Liver (tissue), 10 donors: ENCODE measurements at places on chromosomes 6 and 20. TPM values are rescaled to one million over a fixed set of nuclear protein-coding genes. Genes with fewer than 3 reads are reported as not detected.

GRCh38 chr6:28974505-28974904, 30.6 kb downstream of the ZNF311 start:
- no peaks in the 10 kb centered on the region for H3K36me3 ChIP-seq
- H3K27me3 ChIP-seq, result no peaks in the 10 kb centered on the region
- no peak for DNase-seq
- no peaks in the 10 kb centered on the region for H3K4me1 ChIP-seq

- H3K4me1 ChIP-seq, result no peaks in the 10 kb centered on the region
- no peaks in the 10 kb centered on the region for H3K27me3 ChIP-seq
- no peak for DNase-seq
- no peaks in the 10 kb centered on the region for H3K36me3 ChIP-seq
- H3K27ac ChIP-seq, result no peak overlapping the region
Observed at GRCh38 chr6:117072134-117072533, 193.2 kb upstream of the VGLL2 start.

DNA sequence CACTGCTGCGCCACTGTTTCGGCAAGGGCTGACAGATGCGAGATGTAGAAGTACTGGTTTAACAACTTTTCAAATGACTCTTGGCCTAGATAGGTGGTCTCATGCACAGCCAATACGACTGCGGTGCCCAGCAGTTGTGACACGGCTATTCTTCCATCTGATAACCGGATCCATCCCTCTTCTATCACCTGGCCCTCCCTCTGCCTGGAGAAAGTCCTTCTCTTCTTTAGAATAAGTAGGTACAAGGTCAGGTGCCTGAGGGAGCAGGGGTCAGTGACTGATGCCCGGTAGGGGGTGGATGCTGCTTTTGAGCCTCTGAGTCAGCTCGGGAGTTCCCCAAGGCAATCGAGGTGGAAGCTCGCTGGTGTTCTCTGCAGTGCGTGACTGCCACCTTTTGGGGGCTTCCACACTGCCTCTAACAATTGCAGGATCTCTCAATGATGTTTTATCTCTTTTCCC, 166.8 kb upstream of the GRIK2 start:
- H3K36me3 ChIP-seq, result no peaks in the 10 kb centered on the region
- H3K27me3 ChIP-seq, result no peaks in the 10 kb centered on the region
- DNase-seq, result no peak
- H3K4me3 ChIP-seq, result no peak overlapping the region

DNA sequence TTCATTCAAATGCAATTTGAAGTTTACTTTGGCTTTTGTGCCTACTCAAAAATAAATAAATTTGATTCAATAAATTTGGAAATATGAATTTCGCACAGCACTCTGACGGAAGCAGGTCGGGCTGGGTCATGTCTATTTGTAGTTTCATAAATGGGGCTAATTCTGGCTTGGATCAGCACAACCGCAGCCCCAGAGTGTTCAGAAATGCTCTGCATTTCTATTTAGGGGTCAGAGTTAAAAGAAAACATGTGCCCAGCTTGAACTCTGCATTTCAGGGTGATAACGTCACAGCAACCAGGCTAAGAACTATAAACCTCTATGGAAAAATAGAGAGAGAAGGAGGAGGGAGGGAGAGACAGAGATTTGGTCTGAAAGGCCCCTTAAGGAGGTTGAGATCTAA, 480.9 kb upstream of the NOX3 start:
- H3K36me3 ChIP-seq, result no peaks in the 10 kb centered on the region
- no peaks in the 10 kb centered on the region for H3K27me3 ChIP-seq
- H3K27ac ChIP-seq, result no peak overlapping the region
- no peaks in the 10 kb centered on the region for H3K4me1 ChIP-seq
- no peak for DNase-seq
- no peak overlapping the region for H3K4me3 ChIP-seq

Gene RAD21L1
- total RNA-seq, result not detected

GRCh38 chr6:163573503-163574179, 159.1 kb downstream of the QKI start:
- H3K27me3 ChIP-seq, result no peaks in the 10 kb centered on the region
- H3K36me3 ChIP-seq, result no peaks in the 10 kb centered on the region
- H3K4me1 ChIP-seq, result peaks cover 4% of the 10 kb centered on the region
- H3K4me3 ChIP-seq, result no peak overlapping the region
- H3K27ac ChIP-seq, result no peak overlapping the region

DNA sequence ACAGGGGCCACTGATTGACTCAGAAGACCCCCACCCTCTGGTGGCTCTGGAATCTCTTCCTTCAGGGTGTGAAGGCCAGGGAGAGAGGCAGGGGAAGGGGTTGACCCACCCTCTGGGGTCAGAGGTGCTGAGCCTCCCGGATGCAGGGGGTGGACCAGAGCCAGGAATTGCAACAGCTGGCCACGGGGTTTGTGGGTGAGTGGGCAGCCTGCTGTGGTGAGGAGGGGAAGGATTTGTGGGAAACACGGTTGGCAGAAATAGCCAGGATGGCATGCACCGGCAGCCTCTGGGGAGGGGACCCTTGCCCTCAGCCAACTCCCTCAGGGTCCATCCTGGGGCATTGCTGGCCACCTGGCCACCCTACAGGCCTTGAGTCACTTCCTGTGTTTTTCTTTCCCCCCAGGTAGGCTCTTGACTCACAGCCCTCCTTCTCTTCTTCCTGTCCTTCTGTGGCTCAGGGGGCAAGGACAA, 92.8 kb downstream of the MRPL14 start:
- H3K4me3 ChIP-seq, result no peak overlapping the region
- H3K4me1 ChIP-seq, result no peaks in the 10 kb centered on the region
- no peaks in the 10 kb centered on the region for H3K36me3 ChIP-seq
- no peak for DNase-seq
